Activated CD4-positive, alpha-beta T cell treated with anti-CD3 and anti-CD28 coated beads, Interleukin-2, amount 10 ng/mL, durations not matched to agents 7 days and 5 days (primary cell): ENCODE measurements at places on chromosomes 3 and 15. TPM values are rescaled to one million over a fixed set of nuclear protein-coding genes. Genes with fewer than 3 reads are reported as not detected.

The SMCO1 gene
- not detected for total RNA-seq

The CLSTN2 gene
- not detected for total RNA-seq

The SYNM gene
- 0.12 TPM for total RNA-seq

The CEMIP gene
- total RNA-seq, result not detected

The GXYLT2 gene
- not detected for total RNA-seq

The MKRN3 gene
- total RNA-seq, result 3.4 TPM

The ERC2 gene
- total RNA-seq, result not detected

The HTR3E gene
- total RNA-seq, result not detected

The WDR93 gene
- total RNA-seq, result not detected

The C3orf85 gene
- total RNA-seq, result not detected

The PRKCD gene
- total RNA-seq, result 19.9 TPM

The COL8A1 gene
- total RNA-seq, result not detected

The GPR176 gene
- not detected for total RNA-seq

The TERC gene
- total RNA-seq, result 4.6 TPM

The ZNF662 gene
- total RNA-seq, result 0.22 TPM

The CPB1 gene
- not detected for total RNA-seq

The C3orf20 gene
- 0.10 TPM for total RNA-seq

GRCh38 chr15:83993591-83993990 is 242.0 kb upstream of the GOLGA6L4 start:
- H3K36me3 ChIP-seq, result no peaks in the 10 kb centered on the region
- no peak for DNase-seq
- no peak overlapping the region for H3K4me3 ChIP-seq

GRCh38 chr3:18580268-18580667 is 155.1 kb upstream of the SATB1 start:
- no peaks in the 10 kb centered on the region for H3K27me3 ChIP-seq
- H3K36me3 ChIP-seq, result peaks cover 17% of the 10 kb centered on the region
- H3K4me1 ChIP-seq, result peaks cover 6% of the 10 kb centered on the region
- H3K4me3 ChIP-seq, result no peak overlapping the region
- no peak for DNase-seq

DNA sequence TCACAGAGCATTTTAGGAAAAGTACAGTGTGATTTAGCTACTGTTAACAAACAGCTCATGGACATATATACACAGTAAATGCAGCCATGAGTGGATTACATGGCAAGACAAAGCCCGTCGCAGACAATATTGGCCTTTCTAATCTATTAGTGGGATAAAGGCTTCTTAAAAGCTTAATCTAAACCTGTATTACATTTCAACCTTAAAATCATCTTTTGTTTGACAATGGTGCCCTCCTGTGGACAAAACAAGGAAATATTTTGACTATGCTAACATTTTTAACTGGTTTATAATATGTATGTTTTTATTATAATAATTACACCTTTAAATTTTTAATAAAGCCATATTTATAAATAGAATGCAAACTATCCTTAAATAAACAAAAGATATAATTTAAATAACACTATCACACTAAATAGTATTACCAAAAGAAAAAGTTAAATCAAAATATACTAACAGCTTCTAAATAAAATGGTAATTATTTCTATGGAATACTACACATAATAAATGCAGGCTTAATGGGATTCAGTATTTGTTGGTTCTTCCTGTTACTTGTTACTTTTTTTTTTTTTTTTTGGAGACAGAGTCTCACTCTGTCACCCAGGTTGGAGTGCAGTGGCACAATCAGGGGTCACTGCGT is 38.6 kb downstream of the TAFA4 start:
- no peak overlapping the region for H3K4me3 ChIP-seq
- peaks cover 3% of the 10 kb centered on the region for H3K4me1 ChIP-seq
- H3K27me3 ChIP-seq, result peaks cover 20% of the 10 kb centered on the region
- no peaks in the 10 kb centered on the region for H3K36me3 ChIP-seq
- DNase-seq, result peak; percentile 24

- no peak overlapping the region for H3K27ac ChIP-seq
- H3K4me3 ChIP-seq, result no peak overlapping the region
- H3K4me1 ChIP-seq, result peaks cover 38% of the 10 kb centered on the region
- peaks cover 41% of the 10 kb centered on the region for H3K36me3 ChIP-seq
- no peak for DNase-seq
Observed at GRCh38 chr15:69457304-69458280, 5.0 kb downstream of the RPLP1 start.

GRCh38 chr3:176159796-176160195 is 1037.5 kb downstream of the TBL1XR1 start:
- H3K27ac ChIP-seq, result no peak overlapping the region
- H3K36me3 ChIP-seq, result no peaks in the 10 kb centered on the region
- H3K4me1 ChIP-seq, result no peaks in the 10 kb centered on the region

GRCh38 chr3:127690106-127690505 is 17.4 kb downstream of the ABTB1 start:
- no peaks in the 10 kb centered on the region for H3K4me1 ChIP-seq
- no peaks in the 10 kb centered on the region for H3K27me3 ChIP-seq
- peak overlapping the region; percentile 16 for H3K27ac ChIP-seq

- peaks cover 8% of the 10 kb centered on the region for H3K36me3 ChIP-seq
- DNase-seq, result no peak
- H3K27me3 ChIP-seq, result peaks cover 11% of the 10 kb centered on the region
- no peak overlapping the region for H3K27ac ChIP-seq
- H3K4me3 ChIP-seq, result no peak overlapping the region
- H3K4me1 ChIP-seq, result peaks cover 15% of the 10 kb centered on the region
Observed at GRCh38 chr3:157116017-157116416, 43.9 kb downstream of the CCNL1 start.

DNA sequence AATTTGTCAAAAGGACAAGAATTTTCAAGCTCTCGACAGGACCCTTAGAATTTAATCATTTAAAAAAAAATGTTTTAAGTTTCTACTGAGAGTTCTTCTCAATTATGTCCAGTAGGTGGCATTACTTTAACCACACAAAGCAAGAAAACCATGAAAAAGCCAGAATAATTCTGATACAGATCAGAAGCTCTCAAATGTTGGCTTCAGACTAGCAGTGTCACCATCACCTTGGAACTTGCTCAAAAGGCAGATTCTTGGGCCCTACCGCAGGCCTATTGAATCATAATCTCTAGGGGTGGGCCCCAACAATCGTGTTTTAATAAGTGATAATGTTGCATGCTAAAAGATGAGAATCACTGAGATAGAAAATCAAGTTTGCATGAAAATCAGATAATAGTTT is 99.5 kb upstream of the KCNMB2 start:
- H3K4me3 ChIP-seq, result no peak overlapping the region
- H3K36me3 ChIP-seq, result no peaks in the 10 kb centered on the region
- H3K4me1 ChIP-seq, result no peaks in the 10 kb centered on the region

DNA sequence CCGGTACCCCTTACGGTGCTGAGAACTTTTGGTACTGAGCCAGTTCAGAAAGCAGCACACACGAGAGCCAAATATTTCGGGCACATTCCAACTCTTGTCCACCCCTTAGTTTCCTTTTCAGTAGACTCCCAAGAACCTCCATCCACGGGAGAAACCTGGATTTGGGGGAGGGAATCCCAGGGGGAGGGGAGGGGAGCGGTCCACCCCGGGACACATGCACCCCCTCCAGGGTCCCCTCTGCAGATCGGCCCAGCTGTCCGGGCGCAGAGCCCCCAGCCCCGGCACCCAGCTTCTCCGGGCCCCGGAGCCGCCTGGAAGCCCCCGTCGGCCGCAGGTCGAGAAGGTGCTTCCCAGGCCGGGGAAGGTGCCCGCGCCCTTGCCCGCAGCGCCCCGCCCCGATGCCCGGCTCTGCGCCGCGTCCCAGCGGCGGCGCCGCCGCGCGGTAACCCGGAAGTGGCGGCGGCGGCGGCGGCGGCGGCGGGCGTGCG is 455 bp upstream of the ABHD17C start:
- peak overlapping the region; percentile 82 for H3K27ac ChIP-seq
- H3K36me3 ChIP-seq, result no peaks in the 10 kb centered on the region
- peak; percentile 30 for DNase-seq
- H3K27me3 ChIP-seq, result peaks cover 29% of the 10 kb centered on the region
- peak overlapping the region; percentile 79 for H3K4me3 ChIP-seq

GRCh38 chr15:78216276-78217104 is 17.9 kb downstream of the ACSBG1 start:
- H3K27ac ChIP-seq, result no peak overlapping the region
- H3K27me3 ChIP-seq, result peaks cover 8% of the 10 kb centered on the region
- no peak for DNase-seq
- H3K36me3 ChIP-seq, result no peaks in the 10 kb centered on the region
- H3K4me3 ChIP-seq, result no peak overlapping the region

GRCh38 chr15:89628806-89629715 is 26.2 kb downstream of the KIF7 start:
- no peaks in the 10 kb centered on the region for H3K4me1 ChIP-seq
- H3K27me3 ChIP-seq, result no peaks in the 10 kb centered on the region

GRCh38 chr3:69671082-69671952 is 67.9 kb upstream of the MITF start:
- H3K27ac ChIP-seq, result no peak overlapping the region
- H3K4me1 ChIP-seq, result no peaks in the 10 kb centered on the region
- H3K36me3 ChIP-seq, result no peaks in the 10 kb centered on the region
- no peak overlapping the region for H3K4me3 ChIP-seq

GRCh38 chr3:168671091-168671490 is 575.4 kb upstream of the GOLIM4 start:
- DNase-seq, result no peak
- H3K4me1 ChIP-seq, result no peaks in the 10 kb centered on the region
- no peaks in the 10 kb centered on the region for H3K36me3 ChIP-seq
- no peak overlapping the region for H3K4me3 ChIP-seq

GRCh38 chr3:165194511-165195240 is 1.5 kb downstream of the SLITRK3 start:
- H3K27ac ChIP-seq, result no peak overlapping the region
- H3K36me3 ChIP-seq, result no peaks in the 10 kb centered on the region
- H3K4me1 ChIP-seq, result peaks cover 3% of the 10 kb centered on the region
- no peak overlapping the region for H3K4me3 ChIP-seq
- DNase-seq, result no peak

GRCh38 chr15:62730825-62731224 is 311.7 kb upstream of the TPM1 start:
- no peak for DNase-seq
- no peaks in the 10 kb centered on the region for H3K36me3 ChIP-seq
- peaks cover 17% of the 10 kb centered on the region for H3K27me3 ChIP-seq
- H3K4me1 ChIP-seq, result no peaks in the 10 kb centered on the region

DNA sequence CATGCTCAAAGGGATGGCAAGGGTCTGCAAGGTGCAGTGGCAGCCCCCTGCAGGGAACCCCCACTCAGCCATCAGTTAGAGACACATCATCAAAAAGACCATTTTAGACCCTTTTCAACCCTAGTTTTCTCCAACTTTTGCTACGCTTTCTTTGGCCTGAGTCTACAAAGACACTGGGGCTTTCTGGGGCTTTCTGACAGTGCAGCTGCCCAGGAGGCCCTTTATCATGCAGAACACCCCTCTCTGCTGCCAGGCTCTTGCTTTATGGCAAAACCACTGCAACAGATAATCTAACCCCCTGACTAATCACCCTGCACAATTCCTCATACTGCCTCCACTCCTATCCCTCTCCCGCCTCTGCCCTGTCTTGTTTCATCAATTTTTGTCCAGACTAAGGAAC is 2.4 kb downstream of the NMNAT3 start:
- H3K27me3 ChIP-seq, result peaks cover 5% of the 10 kb centered on the region
- H3K27ac ChIP-seq, result no peak overlapping the region
- H3K4me3 ChIP-seq, result no peak overlapping the region
- H3K4me1 ChIP-seq, result peaks cover 8% of the 10 kb centered on the region

DNA sequence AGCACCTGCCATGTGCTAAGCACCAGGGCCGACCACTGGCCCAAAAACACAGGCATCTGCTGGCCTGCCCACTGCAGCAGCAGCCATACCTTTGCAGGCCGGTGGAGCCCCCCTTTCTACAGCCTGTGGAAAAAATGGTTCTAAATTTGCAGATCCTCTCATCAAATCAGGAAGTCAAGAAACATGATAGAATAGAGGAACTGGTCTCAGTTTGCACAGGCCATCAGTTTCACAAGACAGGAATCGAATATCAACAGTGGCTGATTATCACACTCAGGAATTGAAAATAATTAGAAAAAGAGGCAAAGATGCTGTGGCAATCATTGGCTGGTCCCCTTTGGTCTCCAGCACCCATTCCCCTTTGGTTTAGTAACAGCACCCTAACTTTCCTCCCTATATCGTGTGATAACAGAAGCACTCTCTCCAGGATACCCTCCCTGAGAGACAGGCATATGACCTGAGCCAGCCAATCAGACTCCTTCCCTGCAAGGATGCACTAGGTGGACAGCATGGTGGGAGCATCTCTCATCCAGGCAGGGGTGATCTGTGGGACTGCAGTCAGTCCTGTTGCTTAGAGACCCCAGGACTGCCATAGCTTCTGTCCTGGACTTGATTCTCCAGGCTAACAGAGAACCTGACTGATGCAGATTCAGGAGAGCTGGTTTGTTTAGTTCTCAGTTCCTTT is 3.5 kb upstream of the PAK6 start:
- no peak for DNase-seq
- no peak overlapping the region for H3K27ac ChIP-seq
- peaks cover 17% of the 10 kb centered on the region for H3K27me3 ChIP-seq
- H3K4me3 ChIP-seq, result no peak overlapping the region
- no peaks in the 10 kb centered on the region for H3K36me3 ChIP-seq

DNA sequence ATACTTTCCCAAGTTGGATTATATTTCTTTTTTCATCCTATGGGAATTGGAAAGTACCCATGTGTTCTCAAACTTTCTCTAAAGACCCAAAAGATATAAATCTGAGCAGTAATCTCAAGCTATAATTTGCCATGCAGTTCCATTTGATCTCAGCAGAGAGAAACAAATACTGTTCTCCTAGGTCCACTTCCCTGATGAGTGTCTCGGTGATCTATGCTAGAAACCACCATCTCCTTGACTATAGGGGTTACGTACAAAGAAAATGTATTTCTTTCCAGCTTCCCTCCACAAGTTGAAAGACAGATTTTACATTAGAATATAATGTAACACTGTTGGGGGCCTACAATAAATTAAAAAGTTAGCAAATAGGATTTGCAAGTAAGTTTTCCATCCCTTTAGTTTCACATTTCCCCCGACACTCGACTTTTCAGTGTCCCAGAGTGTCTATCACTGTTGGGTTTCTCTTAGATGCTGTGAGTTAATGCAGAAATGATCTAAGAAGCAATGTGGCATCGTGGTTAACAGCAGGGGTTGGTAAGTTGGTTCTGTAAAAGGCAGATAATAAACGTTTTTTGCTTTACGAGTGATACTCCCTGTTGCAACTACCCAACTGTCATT is 465.1 kb upstream of the CFAP20DC start:
- H3K27ac ChIP-seq, result no peak overlapping the region
- DNase-seq, result no peak
- H3K4me1 ChIP-seq, result peaks cover 9% of the 10 kb centered on the region
- H3K27me3 ChIP-seq, result no peaks in the 10 kb centered on the region

GRCh38 chr15:63405683-63406390 is 24.2 kb upstream of the CA12 start:
- no peak overlapping the region for H3K27ac ChIP-seq
- no peaks in the 10 kb centered on the region for H3K36me3 ChIP-seq
- no peak for DNase-seq
- no peak overlapping the region for H3K4me3 ChIP-seq
- no peaks in the 10 kb centered on the region for H3K27me3 ChIP-seq
- peaks cover 9% of the 10 kb centered on the region for H3K4me1 ChIP-seq

DNA sequence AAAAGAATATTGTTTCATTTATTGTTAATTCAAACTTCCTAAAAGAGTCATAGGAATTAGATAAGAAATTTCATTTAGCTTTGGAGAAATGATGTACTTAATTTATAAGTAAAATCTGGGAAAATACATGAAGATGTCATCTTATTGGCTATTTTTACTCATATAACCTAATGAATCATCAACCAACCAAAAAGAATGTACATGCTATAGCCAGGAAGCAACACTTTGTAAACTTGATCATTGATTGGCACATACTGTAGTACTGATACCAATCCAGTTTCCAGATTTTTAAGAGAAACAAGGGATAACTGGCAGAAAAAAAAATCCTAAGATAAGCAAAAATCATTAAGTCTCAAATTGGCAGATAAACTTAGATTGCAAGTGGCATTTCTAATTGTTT is 207.9 kb upstream of the CDIN1 start:
- no peak overlapping the region for H3K4me3 ChIP-seq
- H3K4me1 ChIP-seq, result no peaks in the 10 kb centered on the region
- H3K27me3 ChIP-seq, result no peaks in the 10 kb centered on the region
- DNase-seq, result no peak
